ENCODE measurements at places on chromosomes 3 and 15.

GRCh38 chr3:14397531-14397930, 4.9 kb upstream of the SLC6A6 start:
- no peak for DNase-seq

GRCh38 chr3:77298417-77298816, 258.5 kb downstream of the ROBO2 start:
- DNase-seq: no peak

DNA sequence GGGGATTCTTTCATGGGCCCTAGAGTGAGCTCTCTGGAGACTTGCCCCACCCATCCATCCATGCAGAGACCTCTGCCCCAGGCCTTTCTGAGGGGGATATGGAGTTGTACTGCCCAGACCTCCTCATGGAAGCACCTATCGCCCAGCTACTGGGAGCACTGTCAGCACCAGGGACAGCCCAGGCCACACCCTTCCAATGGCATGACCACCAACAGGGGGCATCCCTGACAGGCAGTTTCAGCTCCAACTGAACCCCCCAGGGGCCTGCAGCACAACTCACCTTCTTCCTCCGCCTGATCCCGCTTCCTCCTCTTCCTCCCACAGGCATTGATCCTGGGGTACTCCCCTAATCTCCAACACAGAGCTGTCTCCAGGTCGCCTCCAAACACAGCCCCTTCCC, 21.8 kb downstream of the MRPS11 start:
- no peak for DNase-seq

DNA sequence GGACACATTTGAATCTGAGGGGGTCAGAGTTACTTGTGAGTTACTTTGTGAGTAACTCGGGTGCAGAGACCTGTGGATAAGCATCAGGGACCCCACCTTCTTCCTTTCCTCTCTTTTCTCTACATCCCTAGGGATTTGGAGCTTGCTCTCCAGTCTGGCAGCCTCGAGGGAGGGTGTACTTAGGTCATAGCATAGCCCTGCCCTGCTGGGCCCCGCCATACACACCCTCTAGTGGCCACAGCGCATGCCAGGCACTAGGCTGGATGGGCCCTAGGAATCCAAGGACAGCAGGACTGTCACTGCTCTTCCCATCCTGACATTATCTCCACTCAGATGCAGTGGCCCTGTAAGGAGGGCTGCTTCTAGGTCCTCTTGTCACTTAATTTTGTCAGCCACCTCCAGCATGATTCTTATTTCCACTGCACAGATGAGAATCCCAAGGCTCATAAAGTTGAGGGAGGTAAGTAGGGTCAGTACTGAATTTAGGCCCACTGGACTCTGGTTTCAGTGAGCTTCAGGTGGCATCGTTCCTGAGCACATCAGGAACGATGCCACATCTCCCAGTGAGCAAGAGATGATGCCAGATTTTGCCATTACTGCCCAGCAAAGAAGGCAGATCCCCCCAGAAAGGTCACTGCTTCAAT, 3.6 kb upstream of the SMAD6 start:
- DNase-seq: no peak

DNA sequence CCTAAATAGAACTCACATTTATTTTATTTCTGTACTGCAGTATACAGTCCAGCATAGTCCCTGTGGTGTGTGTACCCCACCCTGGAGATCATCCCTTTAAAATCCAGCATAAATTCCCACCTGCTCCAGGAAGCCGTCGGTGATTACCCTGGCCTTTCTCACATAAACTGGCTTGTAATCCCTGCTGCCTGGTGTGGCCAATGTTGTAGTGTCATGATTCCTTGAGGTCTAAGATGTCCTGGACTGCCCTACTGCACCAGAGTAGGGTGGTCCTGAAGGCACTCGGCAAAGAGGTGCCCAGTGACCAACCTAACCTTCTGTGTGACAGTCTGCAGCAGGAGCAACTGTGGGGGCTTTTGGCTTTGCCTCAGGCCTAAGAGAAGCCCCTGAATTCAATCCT, 58.9 kb downstream of the ITGA11 start:
- no peak for DNase-seq

DNA sequence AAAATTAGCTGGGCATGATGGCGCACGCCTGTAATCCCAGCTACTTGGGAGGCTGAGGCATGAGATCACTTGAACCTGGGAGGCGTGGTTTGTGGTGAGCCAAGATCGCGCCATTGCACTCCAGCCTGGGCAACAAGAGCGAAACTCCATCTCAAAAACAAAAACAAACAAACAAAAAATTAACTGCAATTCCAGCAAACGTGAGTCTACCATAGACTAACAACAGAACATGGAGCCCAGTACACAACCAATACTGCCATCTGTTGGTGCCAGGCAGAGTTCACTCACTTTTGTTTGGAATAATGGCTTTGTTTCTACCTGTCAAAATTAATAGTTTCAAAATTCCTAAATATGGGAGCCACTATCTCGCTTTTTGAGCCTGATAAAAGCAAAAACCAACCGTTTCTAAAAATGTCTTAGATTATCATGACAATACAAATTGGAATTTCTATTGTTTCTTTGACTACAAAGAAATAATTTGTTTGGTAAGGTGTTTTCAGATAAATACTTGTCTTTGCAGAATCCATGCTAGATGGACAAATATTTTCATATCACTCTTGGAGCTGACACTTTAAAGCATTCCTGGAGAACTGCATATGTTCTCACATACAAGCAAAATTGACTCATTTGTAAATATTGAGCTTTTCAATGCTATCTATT, 45.0 kb downstream of the GPR176 start:
- no peak for DNase-seq

DNA sequence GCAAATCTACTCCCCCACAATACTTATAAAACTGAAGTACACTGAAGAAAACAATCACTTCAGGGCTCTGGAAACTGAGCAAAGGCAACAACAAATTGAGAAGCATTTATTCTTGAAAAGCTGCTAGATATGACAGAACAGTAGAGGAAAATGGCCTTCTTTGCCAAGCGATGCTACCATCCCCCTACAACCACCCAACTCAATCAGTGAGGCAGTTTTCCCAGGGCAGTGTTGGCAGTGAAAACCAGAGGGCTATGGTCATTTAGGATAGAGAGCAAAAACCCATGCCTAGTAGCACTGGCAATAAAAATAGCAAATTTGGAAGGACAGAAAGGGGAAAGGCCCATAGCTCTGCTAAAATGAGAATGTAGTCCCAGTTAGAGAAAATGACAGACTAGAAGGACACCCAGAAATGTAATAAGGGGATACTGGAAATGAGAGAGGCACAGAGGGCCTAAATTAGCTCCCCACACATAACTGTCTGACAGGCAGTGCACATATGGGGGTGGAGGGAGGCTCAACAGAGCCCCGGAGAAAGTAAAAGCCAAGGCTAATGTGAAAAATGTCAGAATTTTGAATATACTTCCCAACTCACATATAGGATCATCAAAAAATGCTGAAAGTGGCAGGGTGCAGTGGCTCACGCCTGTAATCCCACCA, 143.5 kb downstream of the GSK3B start:
- no peak for DNase-seq

- no peak for DNase-seq
Measured at GRCh38 chr15:78175330-78175729, 26.2 kb downstream of the IDH3A start.

DNA sequence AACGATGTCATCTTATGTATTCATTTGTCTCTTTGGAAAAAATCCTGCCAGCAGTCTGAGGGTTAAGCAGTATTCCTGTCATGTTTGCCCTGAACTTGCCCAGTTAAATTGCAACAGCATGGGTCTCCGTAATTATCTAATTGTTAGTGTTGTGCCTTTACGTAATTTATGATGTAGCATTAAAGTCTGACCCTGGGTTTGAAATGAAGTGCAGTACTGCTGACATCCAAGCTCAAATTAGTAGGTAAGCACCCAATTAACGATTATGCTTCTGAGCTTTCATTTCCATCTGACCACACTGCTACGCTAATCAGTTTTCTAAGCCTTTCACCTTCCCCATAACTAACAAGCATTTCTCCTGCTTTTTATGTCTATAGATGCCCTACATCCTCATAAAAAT, 241.8 kb downstream of the ARRDC4 start:
- no peak for DNase-seq

DNA sequence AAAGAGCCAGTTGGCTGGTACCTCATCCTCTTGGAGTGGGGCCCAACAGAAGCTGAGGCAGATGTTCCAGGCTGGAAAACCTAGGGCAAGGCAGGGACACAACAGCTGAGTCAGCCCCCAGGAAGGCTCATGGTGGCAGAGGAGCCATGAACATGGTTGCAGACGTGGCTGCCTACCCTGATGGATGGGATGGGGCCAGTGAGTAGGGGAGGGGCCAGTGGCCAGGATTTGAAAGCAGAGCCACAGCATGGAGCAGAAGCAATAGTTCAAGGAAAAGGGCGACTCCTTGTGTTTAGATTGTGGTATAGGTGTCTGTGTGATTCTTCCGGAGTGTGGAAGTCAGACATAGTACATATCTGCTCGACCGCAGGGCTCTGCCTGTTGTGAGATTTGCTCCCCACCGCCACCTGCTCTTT, 24.2 kb downstream of the PXYLP1 start:
- DNase-seq: no peak

DNA sequence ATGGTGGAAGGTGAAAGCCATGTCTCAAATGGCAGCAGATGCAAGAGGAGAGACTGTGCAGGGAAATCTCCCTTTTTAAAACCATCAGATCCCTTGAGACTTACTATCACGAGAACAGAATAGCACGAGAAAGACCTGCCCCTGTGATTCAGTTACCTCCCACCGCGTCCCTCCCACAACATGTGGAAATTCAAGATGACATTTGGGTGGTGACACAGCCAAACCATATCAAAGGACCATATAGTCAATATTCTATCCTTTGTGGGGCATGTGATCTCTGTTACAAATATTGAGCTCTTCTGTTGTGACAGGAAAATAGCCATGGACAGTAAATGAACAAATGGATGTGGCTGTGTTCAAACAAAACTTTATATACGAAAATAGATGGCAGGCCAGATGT, 77.2 kb upstream of the ACKR4 start:
- no peak for DNase-seq

GRCh38 chr3:173404156-173404555, 6.6 kb downstream of the NLGN1 start:
- no peak for DNase-seq

DNA sequence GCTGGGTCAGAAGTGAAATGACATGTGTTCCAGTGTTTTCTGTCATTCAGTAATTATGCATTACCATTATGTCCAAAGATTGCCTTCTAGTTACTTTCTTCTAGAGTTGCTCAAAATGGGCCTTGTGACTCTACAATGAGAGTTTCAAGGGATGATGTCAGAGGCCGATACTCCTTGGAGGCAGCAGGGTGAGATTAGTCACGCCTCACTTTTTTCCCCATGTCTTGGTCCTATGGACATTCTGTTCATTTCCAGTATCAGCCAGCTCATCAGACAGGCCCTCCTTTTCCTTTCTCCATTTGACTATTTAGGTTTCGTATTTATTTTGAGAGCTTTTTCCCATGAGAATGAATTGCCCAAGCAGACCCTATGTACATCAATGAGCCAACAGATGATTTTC, 17.5 kb downstream of the VGLL3 start:
- no peak for DNase-seq

DNA sequence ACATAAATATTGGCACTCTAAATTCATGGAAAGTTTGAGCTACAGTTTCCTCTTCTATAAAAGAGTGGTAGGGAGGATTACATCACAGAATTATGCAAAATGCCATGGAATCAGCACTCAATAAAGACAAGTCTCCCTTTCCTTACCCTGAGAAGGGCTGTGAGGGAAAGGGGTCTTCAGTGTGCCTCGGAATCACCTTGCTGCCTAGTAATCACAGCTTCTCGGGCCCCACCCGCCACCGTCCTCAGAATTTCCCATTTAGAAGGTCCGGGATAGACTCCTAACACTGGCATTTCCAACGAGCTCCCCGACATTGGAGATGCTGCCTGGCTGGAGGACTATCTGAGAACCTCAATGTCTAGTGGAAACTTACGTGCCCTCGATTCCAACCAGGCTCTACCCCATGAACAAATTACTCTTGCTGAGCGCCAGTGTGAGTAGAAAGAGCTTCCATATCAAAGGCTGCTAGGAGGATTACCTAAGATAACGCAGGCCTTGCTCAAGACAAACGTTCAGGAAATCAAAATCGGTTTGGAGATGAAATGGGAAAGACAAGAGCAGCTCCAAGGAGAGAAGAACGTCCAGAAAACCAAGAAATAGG, 92.1 kb upstream of the CHD2 start:
- no peak for DNase-seq

GRCh38 chr3:10474847-10475246, 30.5 kb downstream of the ATP2B2 start:
- DNase-seq: no peak

GRCh38 chr3:101867511-101867910, 18.2 kb downstream of the NFKBIZ start:
- DNase-seq: no peak

- DNase-seq: no peak
Measured at GRCh38 chr3:49976942-49977341, 37.0 kb downstream of the RBM6 start.

GRCh38 chr15:76391309-76391708, 54.7 kb downstream of the ISL2 start:
- DNase-seq: no peak

GRCh38 chr3:71956716-71957115, 171.8 kb upstream of the PROK2 start:
- no peak for DNase-seq

GRCh38 chr3:30742796-30743619, 136.6 kb downstream of the TGFBR2 start:
- DNase-seq: no peak

GRCh38 chr3:41681479-41681878, 280.4 kb downstream of the ULK4 start:
- no peak for DNase-seq

Measured in cerebellar nuclear complex (tissue), 1 donor.